ENCODE measurements at places on chromosomes 3 and 15.

GRCh38 chr3:112888381-112889085, 41.9 kb upstream of the CD200R1L start:
- no peak for DNase-seq

DNA sequence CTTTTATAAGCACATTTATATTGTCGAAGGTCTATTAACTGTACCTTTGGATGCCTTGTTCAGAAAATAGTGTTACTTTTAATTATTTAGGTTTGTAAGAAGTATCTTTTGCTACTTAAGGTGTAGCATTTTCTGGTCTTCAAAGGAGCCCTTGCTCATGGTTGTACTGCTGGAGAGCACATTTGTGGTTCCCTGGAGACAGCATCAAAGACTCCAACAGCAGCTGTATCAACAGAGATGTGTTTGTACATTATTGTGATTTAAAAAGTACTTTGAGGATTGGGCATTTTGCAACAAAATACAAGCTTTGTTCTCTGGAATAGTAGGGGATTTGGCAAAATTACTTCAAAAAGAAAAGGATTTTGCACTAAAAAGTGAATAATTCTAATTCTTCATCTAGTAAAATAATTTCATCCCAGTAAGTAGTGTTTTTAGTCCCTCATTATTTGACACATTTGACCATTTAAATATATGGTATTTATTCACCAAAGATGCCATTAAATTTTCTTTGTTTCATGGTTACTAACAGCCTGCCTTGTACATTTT, 16.5 kb downstream of the TBC1D23 start:
- no peak for DNase-seq

GRCh38 chr3:57872606-57873005, 116.5 kb downstream of the SLMAP start:
- no peak for DNase-seq

DNA sequence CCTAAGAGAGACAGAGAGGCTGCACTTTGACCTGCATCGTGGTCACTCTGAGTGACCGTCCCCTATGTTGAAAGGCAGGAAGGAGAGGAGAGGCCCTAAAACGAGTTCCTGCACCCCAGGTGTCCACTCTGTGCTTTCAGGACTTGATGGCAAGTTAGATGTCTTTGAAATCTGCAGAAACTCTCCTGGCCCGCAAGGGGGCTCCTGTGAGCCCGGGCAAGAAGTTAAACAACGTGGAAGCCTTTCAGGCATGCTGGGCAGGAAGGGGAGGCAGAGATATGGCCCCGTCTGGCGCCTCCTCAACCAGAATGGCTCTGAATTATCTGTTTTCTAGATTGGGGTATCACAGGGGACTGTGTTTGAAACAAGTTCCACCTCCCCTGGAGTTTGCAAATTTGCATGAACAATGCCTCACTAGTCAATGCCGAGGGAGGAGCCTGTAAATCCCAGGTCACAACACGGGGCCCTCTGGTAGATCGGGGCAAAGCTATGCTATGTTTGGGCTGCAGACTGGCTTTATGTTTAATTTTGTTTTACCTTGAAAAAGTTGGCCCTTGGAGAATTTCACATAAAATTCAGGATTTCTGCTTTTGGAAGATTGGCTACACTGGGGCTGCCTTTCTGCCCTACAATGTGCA, 9.8 kb downstream of the CTXND1 start:
- DNase-seq = no peak

GRCh38 chr3:196666001-196666867, 26.7 kb downstream of the NRROS start:
- no peak for DNase-seq

- no peak for DNase-seq
These were observed 26.1 kb downstream of the RASGRF1 start for GRCh38 chr15:79064496-79064895.

GRCh38 chr15:56887782-56888438, 30.5 kb upstream of the TCF12 start:
- DNase-seq = peak; percentile 9

DNA sequence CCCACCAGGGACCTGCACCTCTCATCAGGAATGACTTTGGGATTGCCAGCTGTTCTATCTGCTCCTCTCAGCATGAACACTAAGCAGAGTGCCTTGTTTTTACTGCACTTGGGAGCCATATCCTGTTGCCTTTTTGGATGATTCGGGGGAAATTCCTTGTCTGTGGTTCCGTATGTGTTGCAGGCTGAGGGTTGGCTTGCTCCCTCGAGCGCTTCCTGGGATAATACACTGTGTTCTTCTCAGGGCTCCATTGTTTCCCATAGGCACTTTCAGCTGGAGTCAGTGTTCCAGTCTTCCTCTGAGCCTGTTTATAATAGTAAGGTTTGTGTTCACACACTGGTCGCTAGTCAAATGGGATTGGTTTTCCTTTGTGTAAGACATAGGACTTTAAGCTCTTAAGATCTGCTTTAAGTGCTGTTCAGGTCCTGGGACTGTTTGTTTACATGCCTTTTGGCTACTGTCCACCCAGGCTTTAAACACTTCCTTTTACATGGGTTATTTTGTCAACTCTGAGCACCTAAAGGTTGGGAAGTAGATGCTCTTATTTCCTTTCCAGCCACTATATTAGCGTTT, 23.4 kb downstream of the BOC start:
- no peak for DNase-seq

- no peak for DNase-seq
These were observed 365.8 kb downstream of the FOXP1 start for GRCh38 chr3:71217640-71218222.

DNA sequence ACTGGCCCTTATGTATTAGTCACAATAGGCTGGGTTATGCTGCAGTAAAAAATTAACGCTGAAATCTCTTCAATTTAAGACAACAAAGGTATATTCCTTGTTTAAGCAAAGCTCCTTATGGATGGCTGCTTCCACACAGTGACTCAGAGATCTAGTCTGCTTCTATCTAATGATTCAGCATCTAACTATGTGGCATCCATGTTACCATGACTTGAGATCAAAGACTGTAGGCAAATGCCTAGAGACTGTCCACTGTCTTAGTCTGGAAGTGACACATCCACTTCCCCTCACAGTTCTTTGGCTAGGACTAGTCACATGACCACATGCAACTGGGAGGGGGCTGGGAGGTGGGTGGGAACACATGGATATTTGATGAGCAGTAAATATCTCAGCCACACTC, 61.3 kb upstream of the PSMD6 start:
- no peak for DNase-seq

- no peak for DNase-seq
These were observed 19.7 kb downstream of the SSR3 start for GRCh38 chr3:156535162-156535627.

DNA sequence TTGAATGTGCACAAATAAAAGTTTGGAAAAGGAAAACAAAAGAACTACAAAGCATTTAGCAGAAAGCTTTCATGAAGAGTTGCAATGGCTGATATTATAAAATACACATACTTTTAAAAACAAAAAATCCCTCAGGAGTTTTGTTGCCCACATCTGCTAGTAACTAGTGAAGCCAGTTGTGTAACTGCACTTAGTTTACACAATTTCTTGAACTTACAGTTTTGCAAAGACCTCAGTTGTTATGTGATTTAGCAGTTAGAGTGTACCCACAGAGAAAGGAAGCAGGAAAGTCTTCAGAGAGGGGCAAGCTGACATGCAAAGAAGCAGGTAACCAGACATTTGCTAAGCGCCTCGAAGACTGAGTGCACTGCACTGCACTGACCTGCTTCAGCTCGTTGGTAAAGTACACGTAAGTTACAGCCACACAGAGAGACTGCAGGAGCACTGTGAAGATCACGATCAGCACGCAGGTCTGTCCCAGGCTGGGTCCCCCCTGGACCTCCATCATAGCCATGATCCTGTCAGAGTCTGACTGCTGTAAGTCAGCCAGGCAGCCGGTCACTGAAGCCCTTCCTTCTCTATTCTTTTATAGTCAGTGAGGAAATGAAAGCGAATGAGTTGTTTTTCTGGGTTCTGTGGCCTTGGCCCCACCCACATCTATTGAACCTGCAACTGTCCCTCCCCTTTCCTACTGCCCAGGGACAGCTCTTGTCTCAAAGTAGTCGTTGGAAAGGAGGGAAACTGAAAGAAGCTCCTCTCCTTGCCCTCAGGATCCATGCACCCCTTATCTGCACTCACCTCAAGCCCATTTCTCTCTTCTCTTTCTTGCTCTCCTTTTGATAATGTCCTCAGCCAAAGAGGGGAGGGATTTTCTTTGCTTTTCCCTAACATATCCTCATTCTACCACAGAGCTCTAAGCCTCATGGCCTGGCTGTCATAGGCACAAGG, at the start of gene TNFSF10:
TSS of gene TNFSF10 (minus strand) at position 560 of the 948 bp plus-strand sequence. CDS start at position 514, 46 bp downstream.
- peak; percentile 67 for DNase-seq

DNA sequence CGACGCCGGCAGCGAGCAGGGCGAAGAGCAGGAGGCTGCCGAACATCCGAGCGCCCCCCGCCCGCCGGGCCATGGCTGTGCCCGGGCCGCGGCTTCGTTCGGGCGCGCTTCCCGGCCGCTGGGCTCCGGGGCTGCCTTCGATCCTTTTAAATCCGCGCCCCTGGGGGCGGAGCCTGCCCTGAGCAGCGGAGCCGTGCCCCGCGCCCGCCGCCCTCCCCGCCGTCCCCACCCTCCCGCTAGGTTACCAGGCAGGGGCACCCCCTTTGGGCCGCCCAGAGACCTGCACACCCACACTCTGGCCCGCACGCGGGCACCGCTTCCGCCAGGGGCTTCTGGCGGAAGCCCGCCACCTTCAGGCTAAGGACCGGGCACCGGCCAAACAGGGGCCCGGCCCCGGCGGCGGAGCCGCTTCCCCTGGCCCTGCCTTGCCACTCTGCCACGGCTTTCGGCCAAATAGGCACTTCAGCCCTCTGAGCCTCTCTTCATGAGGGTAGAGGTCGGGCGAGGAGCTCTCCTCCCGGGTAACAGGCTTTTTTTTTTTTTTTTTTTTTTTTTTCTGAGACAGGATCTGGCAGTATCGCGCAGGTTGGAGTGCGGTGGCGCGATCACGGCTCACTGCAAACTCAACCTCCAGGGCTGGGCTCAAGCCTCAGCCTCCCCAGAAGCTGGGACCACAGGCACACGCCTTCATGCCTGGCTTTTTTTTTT, at the start of gene NMB:
TSS of gene NMB (minus strand) at position 120 of the 708 bp plus-strand sequence. CDS start at position 73, 47 bp downstream.
- peak; percentile 68 for DNase-seq

DNA sequence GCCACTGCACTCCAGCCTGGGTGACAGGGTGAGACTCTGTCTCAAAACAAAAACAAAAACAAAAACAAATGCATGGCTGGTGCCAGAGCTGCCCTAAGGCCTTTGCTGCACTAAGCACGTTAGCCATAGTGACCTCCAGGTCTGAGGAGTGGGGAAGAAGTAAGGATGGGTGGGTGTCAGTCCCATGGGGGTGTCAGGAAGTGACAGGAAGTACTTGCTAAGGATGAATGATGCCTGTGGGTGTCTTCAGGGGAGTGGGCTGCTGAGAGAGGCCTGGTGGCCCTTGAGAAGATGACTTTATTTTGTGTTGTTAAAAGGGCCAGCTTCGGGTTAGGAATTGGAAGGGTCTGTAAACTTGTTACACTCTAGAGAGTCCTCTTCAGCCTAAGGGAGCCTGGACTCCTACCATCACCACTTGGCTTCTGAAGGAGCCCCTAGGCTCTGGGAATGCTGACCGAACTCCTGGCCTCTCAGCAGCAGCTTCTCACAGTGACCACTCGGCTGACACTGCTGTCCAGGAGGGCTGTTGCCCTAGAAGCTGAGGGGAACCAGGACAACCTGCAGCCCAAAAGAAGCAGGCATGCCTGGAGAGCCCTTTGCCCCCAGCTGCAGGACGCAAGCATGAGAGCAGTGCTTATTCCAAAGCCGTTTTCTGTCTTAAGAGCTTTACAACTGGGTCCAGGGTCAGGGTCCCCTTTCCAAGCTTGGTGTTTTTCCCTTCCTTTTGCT, 116.4 kb downstream of the MYLK start:
- no peak for DNase-seq

- DNase-seq = no peak
These were observed at the start of gene UBAP1L for GRCh38 chr15:65115086-65115485. Gene UBAP1L (minus strand): TSS chr15:65115200. CDS start chr15:65106215, 8,985 bp downstream.

- DNase-seq = no peak
These were observed 98.2 kb downstream of the MYH15 start for GRCh38 chr3:108412121-108412750.

DNA sequence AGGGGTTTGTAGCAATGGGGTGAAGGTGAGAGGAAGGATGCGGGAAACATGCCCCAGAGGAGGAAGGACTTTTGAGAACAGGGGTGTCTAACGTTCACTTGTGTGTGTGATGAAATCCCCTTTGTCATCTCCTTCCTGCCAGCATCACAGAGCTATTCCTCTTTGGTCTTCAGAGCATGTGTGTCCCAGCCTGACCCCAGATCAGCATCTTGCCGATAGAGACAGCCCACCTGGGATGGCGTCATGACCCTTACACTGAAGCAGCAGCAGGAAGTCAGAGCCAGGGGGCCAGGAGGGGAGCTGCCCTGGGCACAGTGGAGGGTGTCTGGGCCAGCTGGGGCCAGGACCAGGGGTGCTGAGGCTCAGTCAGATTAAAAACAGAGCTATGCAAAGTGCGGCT, 29.9 kb upstream of the GRIP2 start:
- DNase-seq = no peak

DNA sequence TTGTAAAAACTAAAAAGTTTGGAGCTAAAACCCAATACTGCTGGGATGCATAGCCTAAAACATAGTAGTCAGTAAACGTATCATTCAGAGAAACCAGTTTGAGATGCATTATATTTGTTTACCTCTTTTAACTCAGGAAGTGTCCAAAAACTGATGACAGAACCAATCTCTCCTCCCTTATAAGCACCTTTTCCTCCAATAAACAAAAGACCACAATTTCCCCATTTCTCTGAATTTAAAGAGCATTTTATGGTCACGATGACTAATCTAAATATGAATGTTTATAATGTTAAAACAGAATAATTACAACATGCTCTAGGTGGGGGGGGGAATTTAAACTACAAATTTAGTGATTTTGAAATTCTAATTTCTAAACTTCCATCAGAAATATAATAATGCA, 58.5 kb downstream of the CEP63 start:
- DNase-seq = no peak

GRCh38 chr3:50171540-50172301, 16.6 kb downstream of the SEMA3F start:
- DNase-seq = no peak

DNA sequence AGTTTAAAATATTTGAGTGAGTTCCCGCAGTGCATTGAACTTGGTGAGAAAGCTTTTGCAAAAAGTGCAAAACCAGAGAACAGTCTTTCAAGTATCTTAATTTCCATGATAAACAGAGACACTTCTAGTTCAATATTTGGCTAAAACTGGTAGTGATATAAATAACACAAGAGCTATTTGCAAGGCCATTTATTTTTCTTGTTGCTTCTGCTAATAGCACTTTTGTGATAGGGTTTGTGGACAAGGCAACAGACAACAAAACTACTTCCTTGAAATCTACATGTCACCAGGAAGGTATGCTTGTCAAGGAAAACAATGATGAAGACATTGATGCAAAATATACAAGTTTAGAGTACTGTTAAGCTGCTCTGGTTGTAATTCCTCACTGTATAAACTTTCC, 1225.1 kb downstream of the OTOL1 start:
- DNase-seq = no peak

DNA sequence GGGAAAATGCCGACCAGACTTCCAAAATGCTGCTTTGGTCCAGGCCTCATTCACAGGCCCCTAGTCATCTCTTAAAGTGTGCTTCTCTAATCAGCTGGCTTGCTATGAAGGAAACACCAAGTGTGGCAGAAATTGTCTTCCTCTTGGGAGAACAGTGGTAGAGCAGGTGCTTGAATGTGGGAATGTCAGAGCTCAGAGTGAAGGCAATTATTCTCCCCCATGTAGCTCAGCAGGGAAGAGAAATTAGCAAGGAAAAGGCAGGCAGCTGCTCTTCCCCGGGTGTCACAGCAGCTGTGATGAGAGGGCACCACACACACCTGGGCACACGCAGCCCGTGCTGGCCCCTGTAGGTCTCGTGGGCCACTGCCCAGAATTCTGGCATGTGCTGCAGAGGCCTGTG, 358.5 kb downstream of the WDR72 start:
- no peak for DNase-seq

- no peak for DNase-seq
These were observed 7.8 kb downstream of the MFSD1 start for GRCh38 chr3:158809642-158810041.
